Suppressor macrophage treated with lipopolysaccharide for 4 hours (primary cell): ENCODE measurements at places on chromosomes 2 and 18.

- peak; percentile 3 for DNase-seq
Observed at GRCh38 chr2:63661076-63661475, 72.3 kb downstream of the MDH1 start.

GRCh38 chr2:62597323-62597722, 91.3 kb upstream of the TMEM17 start:
- DNase-seq, result no peak

- DNase-seq, result no peak
Observed at GRCh38 chr2:205161156-205161839, 521.0 kb upstream of the NRP2 start.

GRCh38 chr2:222448748-222449181, 24.4 kb downstream of the SGPP2 start:
- DNase-seq, result peak; percentile 93

DNA sequence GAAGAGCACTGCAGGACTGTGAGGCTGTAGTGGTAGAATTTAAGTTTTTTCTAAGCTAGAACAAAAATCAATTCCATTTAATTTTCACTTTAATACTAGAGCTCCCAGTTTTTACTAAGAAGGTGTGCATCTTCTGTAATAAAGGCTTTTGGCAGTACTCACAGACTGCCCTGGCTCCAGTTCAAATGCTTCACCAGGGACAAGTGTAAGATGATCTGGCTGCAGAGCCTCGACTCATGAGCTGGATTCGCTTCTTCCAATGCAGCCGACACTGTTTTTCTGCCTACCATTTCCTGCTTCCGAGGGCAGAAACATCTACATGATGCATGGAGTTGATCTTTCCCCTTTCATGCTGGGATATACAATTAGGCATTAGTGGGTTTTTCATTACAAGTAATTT, 87.0 kb downstream of the FARSB start:
- no peak for DNase-seq

GRCh38 chr2:225543626-225544025, 144.1 kb downstream of the NYAP2 start:
- no peak for DNase-seq

DNA sequence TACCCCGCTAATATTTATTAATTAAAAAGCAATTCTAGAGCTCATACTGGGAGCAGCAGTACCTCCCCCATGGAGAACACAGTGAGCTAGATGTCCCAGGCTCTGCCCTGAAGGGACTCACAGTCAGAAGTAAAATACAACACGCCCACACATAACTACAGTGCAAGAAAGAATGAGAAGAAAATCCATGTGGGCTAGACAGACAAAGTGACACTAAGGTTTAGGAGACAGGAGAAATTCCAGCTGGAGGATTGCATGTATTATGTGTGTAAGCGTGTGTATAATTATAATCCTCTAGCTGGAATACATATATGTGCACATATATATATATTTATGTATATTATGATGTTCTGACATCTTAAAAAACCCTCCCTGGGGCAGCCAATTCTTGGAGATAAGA, 15.7 kb downstream of the SOWAHC start:
- no peak for DNase-seq

DNA sequence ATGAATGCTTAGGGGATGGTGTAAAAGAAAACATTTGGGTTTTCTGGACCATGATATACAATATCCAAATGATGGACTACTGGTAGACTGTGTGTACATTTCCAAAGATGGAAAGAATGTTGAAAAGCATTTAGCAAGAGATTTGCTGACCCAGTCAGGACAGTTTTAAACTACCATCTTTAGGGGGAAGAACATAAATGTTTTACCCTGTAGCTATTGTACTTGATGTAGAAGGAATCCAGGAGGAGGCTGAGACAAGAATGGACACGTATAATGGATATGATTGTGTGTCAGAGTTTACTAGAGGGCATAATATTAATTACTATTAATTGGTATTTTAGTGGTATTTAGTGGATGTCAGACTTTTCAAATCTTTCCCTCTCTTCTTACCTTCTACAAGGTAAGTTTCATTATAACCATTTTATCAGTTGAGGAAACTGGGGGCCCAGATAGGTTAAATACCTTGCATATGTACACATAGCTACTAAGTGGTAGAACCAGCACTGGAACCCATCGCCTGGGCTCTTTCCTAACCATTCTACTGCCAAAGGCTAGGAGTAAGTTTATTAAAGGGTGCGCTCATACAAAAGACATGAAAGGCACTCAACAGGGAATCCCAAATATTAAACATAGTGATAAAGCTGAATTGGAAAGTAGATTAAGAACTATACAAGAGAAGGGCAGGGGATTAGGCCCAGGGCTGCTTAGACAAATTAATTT, 8.9 kb downstream of the TACR1 start:
- no peak for DNase-seq

GRCh38 chr2:128446874-128447537, 128.3 kb upstream of the HS6ST1 start:
- DNase-seq, result no peak

- DNase-seq, result peak; percentile 16
Observed at GRCh38 chr18:75261430-75262223, 51.0 kb downstream of the TSHZ1 start.

GRCh38 chr2:239303711-239304532, 96.9 kb downstream of the HDAC4 start:
- no peak for DNase-seq

GRCh38 chr2:146584316-146584715, 1260.5 kb upstream of the ACVR2A start:
- no peak for DNase-seq

- DNase-seq, result no peak
Observed at GRCh38 chr18:58334061-58334460, 290.0 kb downstream of the NEDD4L start.

GRCh38 chr2:196391149-196391479, 219.7 kb upstream of the STK17B start:
- DNase-seq, result no peak

DNA sequence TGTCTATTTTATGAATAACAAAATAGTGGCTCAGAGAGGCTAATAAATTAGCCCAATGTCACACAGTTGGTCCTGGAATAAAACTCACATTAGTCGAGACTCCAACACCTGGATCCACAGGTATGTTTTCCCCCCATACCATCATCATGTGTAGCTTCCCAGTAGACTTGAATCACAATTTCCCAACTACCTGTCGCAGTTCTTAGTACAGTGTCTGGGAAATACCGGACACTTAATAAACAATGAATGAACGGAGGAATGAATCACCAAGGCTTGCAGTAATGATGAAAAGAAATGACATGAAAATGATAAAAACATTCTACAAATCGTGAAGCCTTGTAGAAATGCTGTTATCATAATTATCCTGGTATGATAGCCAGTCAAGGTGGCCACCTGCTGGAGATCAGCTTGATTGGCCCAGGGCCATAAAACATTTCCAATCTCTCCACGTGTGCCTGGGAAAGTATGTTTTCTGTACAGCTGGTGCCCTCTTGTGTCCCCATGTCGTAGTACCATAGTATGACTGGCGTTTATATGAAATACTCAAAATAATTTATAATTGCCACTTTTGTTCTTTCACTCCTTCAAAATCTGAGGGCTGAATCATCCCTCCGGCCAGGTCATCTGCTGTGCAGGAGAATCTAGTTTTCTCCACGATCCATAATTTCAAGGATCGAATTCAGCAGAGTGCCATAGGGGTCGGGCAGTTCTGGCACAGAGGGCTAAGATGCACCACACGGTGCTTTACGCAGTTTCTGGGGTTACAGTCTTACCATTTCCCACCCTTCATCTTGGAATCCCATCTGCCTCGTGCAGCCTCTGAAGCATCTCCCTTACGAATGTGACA, 95.4 kb downstream of the LAMA1 start:
- DNase-seq, result no peak

GRCh38 chr2:85584354-85584856, at the start of gene VAMP5:
TSS of gene VAMP5 (plus strand) at chr2:85584431. CDS start at chr2:85584491, 60 bp downstream.
- peak; percentile 72 for DNase-seq

GRCh38 chr18:31646332-31647126, 37.9 kb downstream of the B4GALT6 start:
- DNase-seq, result peak; percentile 18

- DNase-seq, result no peak
Observed at GRCh38 chr2:8656160-8656641, 25.7 kb upstream of the ID2 start.

GRCh38 chr2:120180066-120180465, 43.1 kb downstream of the TMEM185B start:
- no peak for DNase-seq

- no peak for DNase-seq
Observed at GRCh38 chr2:207253666-207254345, 88.1 kb upstream of the KLF7 start.

GRCh38 chr2:226791056-226791486, 8.5 kb downstream of the IRS1 start:
- peak; percentile 49 for DNase-seq

DNA sequence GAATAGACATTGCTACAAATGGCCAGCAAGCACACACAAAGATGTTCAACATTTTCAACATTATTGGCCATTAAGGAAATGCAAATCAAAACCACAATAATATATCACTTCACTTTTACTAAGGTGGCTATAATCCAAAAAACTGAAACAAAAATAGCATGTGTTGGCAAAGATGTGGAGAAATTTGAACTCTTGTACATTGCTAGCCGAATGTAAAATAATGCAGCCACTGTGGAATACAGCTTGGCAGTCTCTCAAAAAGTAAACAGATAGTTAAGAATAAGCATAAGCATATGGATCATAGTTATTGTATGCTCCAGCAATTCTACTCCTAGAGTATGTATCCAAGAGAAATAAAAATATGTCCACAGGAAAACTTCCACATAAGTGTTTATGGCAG, 192.5 kb downstream of the EN1 start:
- DNase-seq, result no peak

DNA sequence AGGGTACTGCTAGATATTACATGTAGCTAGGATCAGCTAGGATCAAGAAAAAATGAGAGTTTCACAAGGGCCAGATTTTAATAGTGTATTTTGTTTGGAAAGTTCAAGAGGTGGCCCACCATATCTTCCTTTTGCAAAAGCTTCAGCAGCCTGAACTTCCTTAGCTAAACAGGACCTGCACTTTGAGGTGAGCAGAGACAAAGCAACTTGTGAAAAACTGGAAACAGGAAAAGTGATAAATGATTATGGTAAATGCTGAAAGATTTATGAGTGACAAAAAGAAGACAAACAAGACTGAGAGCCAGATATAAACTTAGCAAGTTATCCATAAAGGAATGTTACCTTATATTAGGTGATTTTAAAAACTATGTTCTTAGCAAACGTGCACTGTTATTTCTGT, 123.6 kb downstream of the ZNF521 start:
- no peak for DNase-seq
